ENCODE measurements at places on chromosomes 11 and 22. TPM values are rescaled to one million over a fixed set of nuclear protein-coding genes. Genes with fewer than 3 reads are reported as not detected.

The GLYATL2 gene
- 0.71 TPM for total RNA-seq

The OR8D1 gene
- total RNA-seq, result not detected

The DYNC2H1 gene
- total RNA-seq, result 71.3 TPM

The OR8G5 gene
- not detected for total RNA-seq

The HTR3B gene
- not detected for total RNA-seq

The ROBO4 gene
- total RNA-seq, result 0.46 TPM

The PRR33 gene
- not detected for total RNA-seq

The SREBF2 gene
- 39.5 TPM for total RNA-seq

The GLB1L3 gene
- not detected for total RNA-seq

The ARHGAP20 gene
- total RNA-seq, result 6.7 TPM

The LMNTD2 gene
- total RNA-seq, result 0.28 TPM

The GLYATL1 gene
- 0.57 TPM for total RNA-seq

The OR5AL1 gene
- not detected for total RNA-seq

The TESMIN gene
- not detected for total RNA-seq

The C22orf31 gene
- 0.14 TPM for total RNA-seq

The IFITM10 gene
- 0.28 TPM for total RNA-seq

The MMP10 gene
- 1.2 TPM for total RNA-seq

The CFAP300 gene
- total RNA-seq, result 11.0 TPM

The OR51F1 gene
- not detected for total RNA-seq

The ZP1 gene
- total RNA-seq, result 0.55 TPM

The NRIP3 gene
- total RNA-seq, result 8.0 TPM

The APOA5 gene
- total RNA-seq, result not detected

The APBB1 gene
- total RNA-seq, result 45.8 TPM

The POU2AF2 gene
- not detected for total RNA-seq

The PANX2 gene
- total RNA-seq, result 0.85 TPM

The EHF gene
- total RNA-seq, result 0.09 TPM

The MOV10L1 gene
- total RNA-seq, result 14.8 TPM

All from smooth muscle cell of bladder (primary cell).